ENCODE measurements at places on chromosomes 12 and 14.

DNA sequence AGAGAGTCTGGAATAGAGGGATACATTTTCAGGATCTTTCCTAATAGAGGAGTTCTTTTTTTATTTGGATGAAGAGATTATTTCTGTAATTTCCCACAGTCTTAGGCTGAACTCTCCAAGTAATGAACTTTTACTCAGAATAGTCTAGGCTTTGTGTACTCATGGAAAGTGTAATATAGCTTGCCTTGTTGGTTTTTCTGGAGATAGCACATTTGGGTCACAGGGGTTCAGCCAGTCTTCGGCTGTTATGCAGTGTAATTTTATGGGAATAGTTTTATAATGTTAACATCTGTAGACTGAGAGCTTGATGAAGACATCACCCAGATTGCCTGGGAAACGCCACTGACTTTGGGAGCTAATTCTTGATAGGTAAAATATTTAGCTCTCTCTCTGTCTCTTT is 450.8 kb downstream of the RAD51B start:
- no peak for DNase-seq
- no peaks in the 10 kb centered on the region for H3K36me3 ChIP-seq
- H3K27ac ChIP-seq = no peak overlapping the region

DNA sequence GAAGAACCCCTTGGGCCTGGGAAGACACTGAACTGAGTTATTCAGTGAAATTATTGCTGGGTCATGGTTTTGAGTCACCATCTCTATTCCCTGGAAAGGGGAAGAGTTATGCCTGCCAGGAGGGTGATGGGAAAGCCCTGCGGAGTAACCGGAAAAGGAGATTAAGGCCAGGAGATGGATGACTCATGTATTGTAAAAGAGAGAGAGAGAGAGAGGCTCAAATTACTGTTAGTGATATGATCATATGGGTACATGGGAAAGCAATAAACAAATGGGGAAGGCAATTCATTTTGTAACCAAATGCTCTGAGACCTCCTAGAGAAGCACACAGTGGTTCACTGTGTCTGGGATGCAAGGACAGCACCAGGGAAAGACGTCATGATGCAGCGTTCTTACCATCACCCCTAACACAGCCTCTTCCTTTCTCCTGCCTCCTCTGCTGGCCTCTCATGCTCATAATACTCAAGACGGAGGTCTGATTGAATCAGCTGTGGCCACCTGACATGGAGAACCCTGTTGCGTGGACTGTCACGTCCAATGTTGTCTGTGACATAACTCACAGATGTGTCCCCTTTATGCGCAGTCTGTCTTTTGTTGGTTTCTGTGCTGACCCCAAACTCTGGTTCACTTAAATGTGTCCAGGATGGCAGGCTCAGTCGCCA is 243.7 kb downstream of the TMEM132D start:
- H3K4me3 ChIP-seq = no peak overlapping the region
- no peaks in the 10 kb centered on the region for H3K27me3 ChIP-seq
- no peaks in the 10 kb centered on the region for H3K4me1 ChIP-seq

GRCh38 chr12:19945559-19946435 is 422.5 kb upstream of the PDE3A start:
- H3K27ac ChIP-seq = no peak overlapping the region
- H3K36me3 ChIP-seq = no peaks in the 10 kb centered on the region
- H3K27me3 ChIP-seq = no peaks in the 10 kb centered on the region
- peaks cover 1% of the 10 kb centered on the region for H3K4me1 ChIP-seq
- DNase-seq = no peak

GRCh38 chr14:104202259-104203070 is 64.1 kb downstream of the KIF26A start:
- H3K4me1 ChIP-seq = no peaks in the 10 kb centered on the region
- no peak overlapping the region for H3K4me3 ChIP-seq
- H3K27me3 ChIP-seq = no peaks in the 10 kb centered on the region
- no peak overlapping the region for H3K27ac ChIP-seq
- H3K36me3 ChIP-seq = no peaks in the 10 kb centered on the region

DNA sequence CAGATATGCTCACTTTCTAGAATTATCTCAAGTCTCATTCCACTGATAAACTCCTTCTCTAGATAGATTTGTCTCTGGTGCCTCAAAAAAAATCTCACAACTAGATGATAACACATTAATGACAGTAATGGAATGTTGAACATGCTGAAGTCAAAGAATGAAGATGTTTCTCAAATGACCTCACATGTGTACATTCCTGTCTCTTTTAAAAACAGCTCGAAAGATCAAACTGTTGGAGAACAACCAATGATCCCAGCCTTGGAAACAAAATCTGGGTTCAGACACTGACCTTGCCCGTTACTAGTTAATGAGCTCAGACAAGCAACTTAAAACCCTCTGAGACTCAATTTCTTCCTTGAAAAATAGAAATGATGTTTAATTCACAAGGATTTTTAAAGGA is 44.7 kb upstream of the KCNJ8 start:
- no peak overlapping the region for H3K27ac ChIP-seq
- no peaks in the 10 kb centered on the region for H3K27me3 ChIP-seq

DNA sequence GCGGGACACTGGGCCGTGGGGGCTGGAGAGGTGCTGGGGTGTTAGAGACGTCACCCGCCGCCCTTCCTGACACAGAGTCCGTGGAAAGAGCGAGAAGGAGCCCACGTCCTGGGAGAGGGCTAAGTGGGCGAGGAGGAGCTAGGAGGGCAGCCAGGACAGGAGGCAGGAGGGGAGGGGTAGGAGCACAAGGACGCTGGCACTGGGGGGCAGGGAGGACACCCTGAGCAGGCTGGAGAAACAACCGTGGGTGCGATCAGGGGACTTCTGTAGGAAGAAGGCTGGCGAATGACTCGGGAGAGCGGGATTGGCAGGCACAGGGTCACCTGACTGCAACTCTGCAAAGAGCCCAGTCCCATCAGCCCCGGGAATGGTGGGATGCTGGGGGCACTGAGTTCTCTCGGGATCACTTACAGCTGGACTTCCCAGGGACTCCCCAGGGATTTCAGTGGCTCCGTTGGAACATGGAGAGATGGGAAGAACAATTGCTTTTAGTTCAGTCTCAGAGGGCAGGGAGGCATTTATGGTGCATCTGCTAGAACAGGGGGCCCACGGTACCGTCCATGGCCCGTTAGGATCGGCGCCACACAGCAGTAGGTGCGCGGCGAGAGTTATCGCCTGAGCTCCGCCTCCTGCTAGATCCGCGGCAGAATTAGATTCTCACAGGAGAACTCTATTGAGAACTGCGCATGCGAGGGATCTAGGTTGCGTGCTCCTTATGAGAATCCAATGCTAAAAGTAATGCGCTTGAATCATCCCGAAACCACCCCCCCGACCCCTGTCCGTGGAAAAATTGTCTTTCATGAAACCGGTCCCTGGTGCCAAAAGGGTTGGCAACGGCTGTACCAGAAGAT is 24.3 kb downstream of the UBR7 start:
- H3K27ac ChIP-seq = no peak overlapping the region
- H3K36me3 ChIP-seq = peaks cover 3% of the 10 kb centered on the region
- no peak overlapping the region for H3K4me3 ChIP-seq

DNA sequence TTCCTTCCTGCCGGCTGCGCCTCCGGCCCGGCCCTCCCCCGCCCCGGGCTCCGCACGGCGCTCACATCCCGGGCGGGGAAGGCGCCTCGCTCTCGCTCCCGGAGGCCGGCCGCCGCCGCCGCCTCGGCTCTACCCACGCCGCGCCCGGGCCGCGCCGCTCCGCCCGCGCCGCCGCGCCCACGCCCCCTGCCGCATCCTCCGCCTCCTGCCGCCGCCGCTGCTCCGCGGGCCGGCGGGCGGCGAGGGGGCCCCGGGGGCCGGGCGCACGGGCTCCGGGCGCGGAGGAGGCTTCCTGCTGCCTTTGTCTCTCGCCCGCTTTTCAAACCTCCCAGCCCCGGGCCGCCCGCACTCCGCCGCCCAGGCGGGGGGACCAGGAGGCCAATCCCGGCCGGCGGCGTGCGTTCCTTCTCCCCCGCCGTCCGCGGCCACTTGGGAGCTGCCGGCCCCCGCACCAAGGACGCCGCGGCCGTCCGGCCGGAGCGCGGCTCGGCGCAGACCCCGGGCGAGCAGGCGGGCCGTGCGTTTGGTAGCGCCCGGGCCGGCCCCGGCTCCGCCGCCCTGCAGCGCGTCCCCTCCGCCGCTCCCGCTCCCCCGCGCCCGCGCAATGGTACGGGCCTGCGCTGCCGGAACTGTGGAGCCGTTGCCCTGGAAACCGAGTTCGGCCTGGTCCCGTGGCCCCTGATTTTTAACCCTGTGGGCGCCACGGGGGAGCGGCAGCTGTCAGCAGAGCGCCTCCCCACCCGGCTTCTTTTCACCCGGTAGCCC is at the start of gene FBXL14:
Gene FBXL14, minus strand, starts transcription at position 321 of the 765 bp plus-strand sequence. CDS start 515 bp downstream, outside the sequence.
- peak; percentile 71 for DNase-seq
- H3K4me1 ChIP-seq = peaks cover 9% of the 10 kb centered on the region
- no peak within 1 kb of the TSS for H3K27ac ChIP-seq
- peaks cover 19% of the 10 kb centered on the region for H3K27me3 ChIP-seq

DNA sequence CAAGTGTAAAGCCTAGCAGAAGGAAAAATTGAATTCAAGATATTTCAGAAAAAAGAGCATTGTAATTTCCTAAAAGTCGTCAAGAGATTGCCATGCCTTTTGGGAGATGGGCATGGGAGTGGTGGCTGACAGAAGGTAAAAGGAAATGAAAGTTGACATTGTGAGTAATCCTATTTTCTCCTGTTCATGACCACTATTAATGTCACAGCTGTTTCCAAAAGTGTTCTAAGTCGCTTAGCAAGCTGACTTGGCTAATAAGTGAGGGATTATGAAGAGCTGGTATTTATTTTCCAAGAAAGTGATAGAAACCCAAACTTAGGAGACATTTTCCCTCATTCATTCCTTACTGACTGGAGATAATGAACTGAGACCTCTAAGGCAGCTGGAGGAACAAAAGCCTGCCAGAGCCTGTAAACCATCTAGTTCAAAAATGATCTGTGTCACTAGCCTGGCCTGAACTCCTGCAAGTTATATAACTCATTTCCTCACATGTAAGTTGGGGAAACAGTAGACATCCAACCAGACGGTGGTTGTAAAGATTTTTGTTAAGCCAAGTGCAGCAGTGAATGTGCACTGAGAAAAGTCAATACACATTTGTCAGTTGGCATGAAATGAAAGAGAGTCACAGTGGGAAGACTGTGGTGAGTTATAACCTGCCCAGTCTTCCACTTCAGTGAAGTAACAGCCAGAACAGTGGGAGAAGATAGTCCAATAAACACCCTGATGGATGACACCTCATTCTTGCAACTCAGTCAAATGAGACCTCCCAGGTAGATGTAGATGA is 75.8 kb downstream of the DIO2 start:
- no peaks in the 10 kb centered on the region for H3K4me1 ChIP-seq
- H3K4me3 ChIP-seq = no peak overlapping the region
- H3K27ac ChIP-seq = no peak overlapping the region
- no peaks in the 10 kb centered on the region for H3K36me3 ChIP-seq

Measured in iPS DF 6.9 (cell line).